ENCODE measurements at places on chromosomes 16 and 17. TPM values are rescaled to one million over a fixed set of nuclear protein-coding genes. Genes with fewer than 3 reads are reported as not detected.

Gene B9D1
- 45.9 TPM for total RNA-seq

Gene TPSD1
- total RNA-seq, result 0.03 TPM

Gene MT4
- not detected for total RNA-seq

Gene DPEP3
- not detected for total RNA-seq

Gene TSNAXIP1
- 0.39 TPM for total RNA-seq

Gene ITGB4
- total RNA-seq, result 62.6 TPM

Gene FBXL20
- total RNA-seq, result 8.9 TPM

Gene DPEP2
- not detected for total RNA-seq

Gene TBC1D3H
- not detected for total RNA-seq

Gene FBXO31
- total RNA-seq, result 15.4 TPM

Gene AMFR
- 56.4 TPM for total RNA-seq

Gene CASKIN1
- 3.9 TPM for total RNA-seq

Gene CSF3
- 0.26 TPM for total RNA-seq

Gene GPR139
- not detected for total RNA-seq

Gene CCL23
- total RNA-seq, result not detected

Gene TTLL6
- 0.73 TPM for total RNA-seq

Gene MEIOC
- 2.9 TPM for total RNA-seq

Gene KRT40
- total RNA-seq, result not detected

Gene CA10
- not detected for total RNA-seq

Gene CRYBA1
- total RNA-seq, result not detected

Gene THRA
- 15.2 TPM for total RNA-seq

Gene SLC5A2
- 0.40 TPM for total RNA-seq

Gene IL17C
- not detected for total RNA-seq

Gene FSCN2
- 2.0 TPM for total RNA-seq

Gene TRPV3
- total RNA-seq, result 0.37 TPM

Gene KRT37
- not detected for total RNA-seq

Gene GNGT2
- 0.24 TPM for total RNA-seq

Gene NETO2
- total RNA-seq, result 104 TPM

Gene DNAH9
- total RNA-seq, result not detected

Gene SP6
- 3.0 TPM for total RNA-seq

Gene ACACA
- 50.1 TPM for total RNA-seq

Gene HES7
- 2.1 TPM for total RNA-seq

Gene CDRT15
- not detected for total RNA-seq

Gene KRT33A
- not detected for total RNA-seq

Gene GTF3C1
- total RNA-seq, result 73.5 TPM

Gene PARD6A
- 1.4 TPM for total RNA-seq

Gene SMPD3
- total RNA-seq, result 0.09 TPM

Gene ACSM2A
- not detected for total RNA-seq

Gene CCDC78
- 5.9 TPM for total RNA-seq

Gene HSPB9
- total RNA-seq, result not detected

Gene ZC3H18
- total RNA-seq, result 58.2 TPM

Gene GP1BA
- total RNA-seq, result not detected

Gene PRAC2
- total RNA-seq, result not detected

Gene CEP20
- 39.2 TPM for total RNA-seq

Gene HSF4
- total RNA-seq, result 13.5 TPM

Gene RAP1GAP2
- total RNA-seq, result 18.7 TPM

Gene PPY
- not detected for total RNA-seq

Gene TMC7
- total RNA-seq, result 9.2 TPM

Gene SYCE1L
- total RNA-seq, result 8.2 TPM

Gene G6PC1
- total RNA-seq, result not detected

Gene PIGQ
- total RNA-seq, result 28.6 TPM

Gene PRR29
- 0.73 TPM for total RNA-seq

Gene HASPIN
- total RNA-seq, result 14.0 TPM

Measured in A549 treated with CpdA at 1 μM for 4 hours (cell line).